Astrocyte of the spinal cord (primary cell): ENCODE measurements at places on chromosomes 1 and 21.

DNA sequence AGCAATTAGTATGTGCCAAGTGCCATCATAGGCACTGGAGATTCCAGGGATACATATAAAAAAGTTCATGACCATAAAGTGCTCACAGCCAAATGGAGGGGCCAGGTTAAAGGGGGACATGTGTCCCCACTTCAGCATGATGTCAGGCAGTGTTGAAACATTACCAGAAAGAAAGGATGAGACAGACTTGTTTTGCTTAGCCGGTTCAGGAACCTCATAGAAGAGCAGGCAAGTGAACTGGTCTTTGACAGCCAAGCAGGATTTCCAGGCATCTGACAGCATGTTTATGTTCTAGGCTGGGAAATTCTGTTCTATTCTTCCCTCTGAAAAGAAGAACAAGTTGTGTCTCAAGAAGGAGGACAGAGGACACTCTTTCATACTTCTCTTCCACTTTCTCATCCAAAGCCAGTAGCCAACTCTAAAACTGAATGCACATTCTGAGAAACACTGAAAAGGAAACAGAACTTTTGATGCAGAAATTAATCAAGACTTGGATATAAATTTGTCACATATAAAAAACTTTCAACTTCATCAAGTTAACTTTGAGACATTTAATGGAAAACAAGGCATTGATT is 39.7 kb downstream of the GLUL start:
- no peak for DNase-seq

- no peak for DNase-seq
Measured at GRCh38 chr1:212229654-212230053, 55.6 kb upstream of the PPP2R5A start.

DNA sequence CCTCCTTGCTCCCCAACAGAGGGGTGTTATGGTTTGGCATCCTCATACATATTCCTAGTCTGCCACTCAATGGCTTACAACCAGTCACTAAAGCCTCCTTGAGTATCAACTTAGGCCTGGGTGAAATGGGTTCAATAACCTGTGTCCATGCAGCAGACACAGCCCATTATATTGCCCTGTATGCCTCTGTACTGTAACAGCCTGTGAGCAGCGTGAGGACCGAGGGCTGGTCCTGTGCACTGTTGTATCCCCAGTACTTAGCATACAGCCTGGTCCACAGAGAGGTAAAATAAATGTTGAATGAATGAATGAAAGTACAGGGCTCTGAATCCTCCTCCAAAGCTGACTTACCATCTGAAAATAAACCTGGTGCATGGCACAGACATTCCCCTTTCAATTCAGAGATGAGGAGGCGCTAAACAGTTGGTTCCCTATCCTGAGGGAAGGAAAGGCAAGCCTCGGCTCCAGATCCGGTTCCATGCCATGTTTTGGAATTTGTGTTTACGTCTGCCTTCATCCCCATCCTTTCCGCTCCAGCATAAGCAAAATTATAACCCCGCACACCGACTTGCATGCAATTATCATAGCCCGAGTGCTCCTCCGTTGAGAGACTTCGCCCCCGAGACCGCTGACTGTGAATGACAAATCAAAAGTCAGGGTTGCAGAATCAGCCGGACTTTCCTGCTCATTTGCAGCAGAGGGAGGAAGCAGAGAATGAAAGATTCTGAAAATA is 45.0 kb upstream of the DNAJC6 start:
- DNase-seq = peak; percentile 64

DNA sequence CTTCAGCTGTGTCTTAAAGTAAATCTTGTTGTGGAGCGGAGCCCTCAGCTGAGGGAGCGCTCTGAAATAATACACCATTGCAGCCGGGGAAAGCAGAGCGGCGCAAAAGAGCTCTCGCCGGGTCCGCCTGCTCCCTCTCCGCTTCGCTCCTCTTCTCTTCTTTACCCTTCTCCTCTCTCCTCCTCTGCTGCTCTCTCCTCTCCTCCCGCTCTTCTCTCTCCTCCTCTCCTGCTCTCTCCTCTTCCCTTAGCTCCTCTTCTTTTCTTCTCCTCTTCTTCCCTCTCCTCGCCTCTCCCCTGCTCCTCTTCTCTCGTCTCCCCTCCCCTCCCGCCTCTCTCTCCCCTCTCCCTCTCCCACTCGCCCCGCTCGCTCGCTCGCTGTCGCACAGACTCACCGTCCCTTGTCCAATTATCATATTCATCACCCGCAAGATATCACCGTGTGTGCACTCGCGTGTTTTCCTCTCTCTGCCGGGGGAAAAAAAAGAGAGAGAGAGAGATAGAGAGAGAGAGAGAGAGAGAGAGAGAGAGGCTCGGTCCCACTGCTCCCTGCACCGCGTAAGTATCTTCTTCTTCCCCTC is at the start of gene PROX1:
Gene PROX1 (plus strand): TSS at position 47 of the 580 bp plus-strand sequence. CDS start 8,563 bp downstream, outside the sequence.
- peak; percentile 93 for DNase-seq

- DNase-seq = no peak
Measured at GRCh38 chr1:156359249-156359648, 9.8 kb upstream of the RHBG start.

GRCh38 chr1:218302155-218302554 is 17.1 kb downstream of the RRP15 start:
- DNase-seq = no peak
